ENCODE measurements at places on chromosomes 13 and 19.

GRCh38 chr13:111241006-111241755, 79.3 kb upstream of the TEX29 start:
- DNase-seq = no peak

DNA sequence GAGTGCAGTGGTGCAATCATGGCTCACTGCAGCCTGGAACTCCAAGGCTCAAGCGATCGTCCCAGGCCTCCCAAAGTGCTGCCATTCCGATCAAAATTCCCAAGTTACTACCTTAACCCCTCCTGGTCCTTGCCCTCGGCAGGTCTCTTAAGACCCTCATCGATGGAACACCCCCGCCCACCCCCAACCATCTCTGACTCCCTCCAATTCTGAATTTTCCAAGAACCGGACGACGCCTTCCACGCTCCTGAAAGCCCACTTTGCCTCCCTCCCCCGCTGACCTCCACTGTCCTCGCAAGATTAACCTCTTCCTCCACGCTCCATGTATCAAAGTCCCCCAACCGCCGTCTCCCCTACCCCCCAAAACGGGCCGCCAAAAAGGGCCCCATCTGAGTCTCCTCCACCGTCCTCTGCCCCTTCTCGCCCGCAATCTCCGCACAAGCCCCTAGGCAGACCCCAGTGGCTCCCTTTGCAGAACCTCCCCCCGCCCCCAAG, 539 bp downstream of the DAPK3 start:
- DNase-seq = no peak

GRCh38 chr19:50959731-50960500, 7.1 kb upstream of the KLK5 start:
- DNase-seq = no peak

GRCh38 chr19:31952693-31953092, 392.7 kb upstream of the ZNF507 start:
- no peak for DNase-seq

DNA sequence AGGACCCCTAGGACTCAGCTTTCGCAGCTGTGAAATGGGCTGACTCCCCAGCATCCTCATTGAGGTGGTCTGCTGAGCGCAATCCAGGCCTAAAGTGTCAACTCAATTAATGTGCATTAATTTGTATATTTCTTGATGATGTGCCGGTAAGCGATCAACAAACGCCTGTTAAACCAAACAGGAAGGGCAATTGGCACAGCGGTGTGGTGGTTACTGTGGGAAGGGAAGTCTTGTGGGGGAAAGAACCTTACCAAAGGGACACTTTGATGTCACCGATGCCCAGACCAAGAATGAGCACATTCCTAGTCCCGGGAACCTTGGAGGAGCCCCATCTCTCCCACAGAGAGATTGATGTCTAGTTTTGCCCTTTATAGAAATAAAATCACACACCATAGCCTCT, 1.6 kb downstream of the JAK3 start:
- DNase-seq = no peak

DNA sequence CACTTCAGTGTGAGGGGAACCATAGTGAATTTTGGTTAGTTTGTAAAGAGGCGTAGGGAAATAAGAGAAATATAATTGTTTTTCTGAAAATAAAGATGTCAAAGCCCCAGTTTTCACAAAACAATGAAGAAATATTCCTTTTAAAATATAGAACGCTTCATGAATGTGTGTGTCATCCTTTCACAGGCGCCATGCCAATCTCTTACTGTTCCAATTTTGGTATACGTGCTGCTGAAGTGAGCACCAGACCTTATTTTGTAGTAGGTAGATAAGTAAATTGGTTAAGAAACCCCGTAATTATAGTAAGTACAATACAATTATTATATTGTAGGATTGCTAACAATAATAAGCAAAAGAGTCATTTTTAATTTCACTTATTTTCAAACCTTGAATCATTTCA, 43.3 kb downstream of the NAA16 start:
- peak; percentile 14 for DNase-seq

GRCh38 chr13:71721104-71721503, 145.9 kb downstream of the DACH1 start:
- no peak for DNase-seq

DNA sequence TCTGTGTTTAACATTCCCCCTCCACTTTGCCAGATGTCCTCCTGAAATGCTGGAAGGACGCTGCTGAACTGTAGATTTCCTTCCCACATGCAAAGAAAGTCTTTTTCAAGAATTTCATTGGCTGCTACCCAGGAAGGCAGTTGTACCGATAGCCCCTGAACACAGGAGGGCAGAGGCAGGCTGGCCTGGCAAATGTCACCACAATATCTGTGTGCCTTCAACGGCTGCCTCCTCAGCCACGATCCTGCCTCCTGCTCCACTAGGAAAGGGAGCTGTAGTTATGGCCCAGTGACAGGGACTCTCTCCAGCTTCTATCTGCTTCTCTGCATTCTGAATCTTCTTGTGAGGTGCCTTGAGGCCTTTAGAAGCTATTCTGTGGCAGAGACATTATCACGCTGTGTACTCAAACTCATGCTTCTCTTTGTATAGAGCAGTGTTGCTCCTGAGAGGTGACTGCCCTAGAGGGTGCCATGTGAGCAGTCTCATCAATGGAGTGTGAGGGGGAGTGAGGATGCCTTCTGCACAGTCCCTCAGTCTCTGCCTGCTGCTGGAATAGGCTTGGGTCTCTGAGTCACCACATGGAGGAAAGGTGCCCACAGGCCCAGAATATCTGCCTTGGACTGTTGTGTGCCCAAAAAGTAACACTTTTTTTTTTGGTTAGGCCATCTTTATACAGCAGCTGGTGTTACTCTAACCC, 279.8 kb downstream of the DNAJC15 start:
- peak; percentile 76 for DNase-seq

DNA sequence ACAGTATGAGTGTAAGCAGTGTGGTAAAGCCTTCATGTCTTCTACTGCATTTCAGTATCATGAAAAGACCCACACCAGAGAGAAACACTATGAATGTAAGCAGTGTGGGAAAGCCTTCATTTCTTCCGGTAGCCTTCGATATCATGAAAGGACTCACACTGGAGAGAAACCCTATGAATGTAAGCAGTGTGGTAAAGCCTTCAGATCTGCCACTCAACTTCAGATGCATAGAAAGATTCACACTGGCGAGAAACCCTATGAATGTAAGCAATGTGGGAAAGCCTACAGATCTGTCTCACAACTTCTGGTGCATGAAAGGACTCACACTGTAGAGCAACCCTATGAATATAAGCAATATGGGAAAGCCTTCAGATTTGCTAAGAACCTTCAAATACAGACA, 12.8 kb downstream of the ZNF844 start:
- DNase-seq = no peak

GRCh38 chr19:56765137-56765536, 75.4 kb downstream of the PEG3 start:
- DNase-seq = no peak

GRCh38 chr13:91154558-91155353, 192.7 kb upstream of the MIR17HG start:
- peak; percentile 77 for DNase-seq

- peak; percentile 32 for DNase-seq
These were observed 16.7 kb downstream of the TSKS start for GRCh38 chr19:49746206-49746958.

DNA sequence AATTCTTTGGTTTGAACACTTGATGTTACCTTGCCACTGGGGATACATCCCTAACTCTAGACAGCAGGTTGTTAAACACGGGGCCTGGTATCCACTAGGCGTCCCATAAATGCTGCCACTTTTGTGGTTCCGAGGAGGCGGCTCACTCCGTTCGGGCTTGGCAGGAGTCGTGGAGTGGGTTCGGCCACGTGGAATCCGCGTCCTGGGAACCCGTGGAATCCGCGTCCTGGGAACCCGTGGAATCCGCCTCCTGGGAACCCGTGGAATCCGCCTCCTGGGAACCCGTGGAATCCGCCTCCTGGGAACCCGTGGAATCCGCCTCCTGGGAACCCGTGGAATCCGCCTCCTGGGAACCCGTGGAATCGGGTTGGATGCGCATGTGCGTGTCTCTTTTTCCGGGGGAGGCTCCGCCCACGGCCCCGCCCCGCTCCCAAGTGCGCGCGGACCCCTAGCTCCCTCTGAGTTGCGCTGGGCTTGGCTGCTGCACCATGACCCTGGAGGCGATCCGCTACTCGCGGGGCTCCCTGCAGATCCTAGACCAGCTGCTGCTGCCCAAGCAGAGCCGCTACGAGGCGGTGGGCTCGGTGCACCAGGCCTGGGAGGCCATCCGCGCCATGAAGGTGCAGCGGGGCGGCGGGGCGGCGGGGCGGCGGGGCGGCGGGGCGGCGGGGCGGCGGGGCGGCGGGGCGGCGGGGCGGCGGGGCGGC, at the start of gene MRI1:
Gene MRI1, plus strand, starts transcription at position 422 of the 707 bp plus-strand sequence. Its CDS starts 67 bp downstream, at position 489.
- peak; percentile 63 for DNase-seq

- DNase-seq = no peak
These were observed 99.0 kb downstream of the PCDH20 start for GRCh38 chr13:61316647-61317046.

- no peak for DNase-seq
These were observed 220.5 kb downstream of the TM9SF2 start for GRCh38 chr13:99721606-99722337.

- no peak for DNase-seq
These were observed 14.3 kb downstream of the BCAT2 start for GRCh38 chr19:48796298-48797083.

DNA sequence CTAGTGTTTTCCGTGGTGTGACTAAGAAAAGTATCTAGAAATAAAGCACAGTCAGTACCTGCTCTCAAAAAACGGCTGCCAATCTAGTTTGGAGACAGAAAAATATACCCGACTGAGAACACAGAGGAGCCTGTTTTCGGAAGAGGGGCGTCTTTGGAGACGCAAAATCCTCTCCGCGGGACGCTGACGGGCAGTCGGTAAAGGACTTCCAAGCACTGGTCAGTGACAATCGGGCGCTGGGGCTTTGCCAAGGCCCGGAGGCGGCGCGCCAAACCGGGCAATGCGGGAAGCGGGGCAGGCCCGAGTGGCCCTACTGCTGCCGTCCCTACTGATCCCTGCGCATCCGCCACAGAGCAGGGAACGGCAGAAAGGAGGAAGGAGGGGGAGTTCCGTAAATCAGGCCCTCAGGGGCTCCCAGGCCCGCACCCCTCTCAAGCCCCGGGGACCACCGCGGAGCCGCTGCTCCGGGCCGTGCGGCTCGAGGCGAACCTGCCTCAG, 588 bp upstream of the DPY19L3 start:
- DNase-seq = no peak

DNA sequence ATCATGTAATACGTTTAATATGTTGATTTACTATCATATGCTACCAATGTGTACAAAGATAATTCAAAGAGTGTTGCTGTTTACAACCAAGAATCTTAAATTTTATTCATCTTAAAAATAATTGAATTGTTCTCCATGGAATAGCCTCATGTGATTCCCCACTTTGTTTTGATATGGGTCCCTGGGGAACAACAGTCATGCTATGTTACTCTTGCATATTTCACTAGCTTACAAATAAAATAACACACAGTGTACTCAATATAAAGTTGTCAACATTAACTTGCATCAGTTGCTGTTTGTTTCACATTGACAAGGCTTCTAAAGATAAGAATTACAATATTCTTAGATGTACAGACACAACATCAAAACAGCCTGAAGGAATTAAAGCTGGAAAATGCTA, 2.3 kb downstream of the ENOX1 start:
- DNase-seq = no peak

GRCh38 chr19:28960586-28960985, 252.4 kb downstream of the UQCRFS1 start:
- no peak for DNase-seq

- no peak for DNase-seq
These were observed 181.5 kb downstream of the USP12 start for GRCh38 chr13:26989957-26990713.

DNA sequence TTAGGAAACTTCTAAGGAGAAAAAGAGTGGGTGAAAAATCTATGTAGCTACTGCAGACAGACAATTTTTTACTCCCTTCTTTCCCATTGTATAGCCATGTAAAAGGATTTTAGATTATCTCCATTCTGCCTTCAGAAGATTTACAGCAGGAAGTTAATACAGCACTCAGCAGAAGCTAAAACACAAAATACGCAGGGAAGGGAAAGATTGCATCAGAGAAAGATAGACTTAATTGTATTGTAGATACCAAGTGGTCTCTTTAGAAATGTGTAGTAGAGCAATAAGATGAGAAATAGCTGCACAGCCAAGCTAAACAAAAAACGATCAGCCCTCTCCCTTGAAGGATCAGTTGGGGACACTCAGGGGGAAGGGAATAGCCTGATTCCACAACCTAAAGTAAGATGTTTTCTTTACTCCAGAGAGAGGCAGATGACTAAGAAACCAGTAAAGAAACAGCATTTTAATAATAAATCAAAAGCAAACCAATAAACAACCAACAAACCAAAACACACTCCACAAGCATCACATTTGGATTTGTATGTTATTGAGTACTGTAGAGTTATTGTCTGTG, 236.7 kb upstream of the SLITRK1 start:
- peak; percentile 29 for DNase-seq

- DNase-seq = peak; percentile 9
These were observed 736 bp downstream of the GPI start for GRCh38 chr19:34365463-34366401.

- no peak for DNase-seq
These were observed 4.3 kb downstream of the LGALS14 start for GRCh38 chr19:39708594-39708993.

GRCh38 chr19:33387351-33388230, 14.1 kb downstream of the CEBPG start:
- DNase-seq = no peak

DNA sequence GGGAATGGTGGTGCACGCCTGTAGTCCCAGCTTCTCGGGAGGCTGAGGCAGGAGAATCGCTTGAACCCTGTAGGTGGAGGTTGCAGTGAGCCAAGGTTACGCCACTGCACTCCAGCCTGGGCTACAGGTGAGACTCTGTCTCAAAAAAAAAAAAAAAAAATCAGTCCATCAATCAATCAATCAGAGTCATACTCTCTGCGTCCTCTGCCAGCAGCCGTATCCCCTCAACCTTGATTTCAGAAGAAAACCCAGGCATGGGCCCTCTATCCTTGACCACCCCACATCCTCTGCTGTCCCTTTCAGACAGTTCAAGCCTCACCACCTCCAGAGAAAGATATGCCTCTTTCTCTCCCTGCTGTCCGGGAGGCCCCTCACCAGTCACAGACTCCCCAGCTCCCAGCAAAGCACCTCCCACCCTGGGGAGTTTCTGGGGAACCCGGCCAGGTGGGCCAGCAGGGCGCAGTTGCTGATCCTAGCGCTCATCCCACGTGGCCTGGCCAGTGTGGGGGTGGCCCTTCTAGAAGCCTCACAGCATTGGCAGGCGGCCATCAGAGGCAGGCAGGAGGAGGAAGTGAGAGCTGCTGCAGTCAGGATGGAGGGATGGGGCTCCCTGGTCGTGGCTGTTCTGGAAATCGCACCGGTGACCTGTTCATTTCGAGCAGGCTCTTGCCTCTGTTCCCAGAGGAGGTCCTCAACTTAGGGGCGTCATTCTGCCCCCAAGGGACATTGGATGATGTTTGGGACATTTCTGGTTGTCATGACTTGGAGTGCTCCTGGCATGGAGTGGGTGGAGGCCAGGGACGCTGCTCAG, 10.2 kb upstream of the JSRP1 start:
- DNase-seq = peak; percentile 82

DNA sequence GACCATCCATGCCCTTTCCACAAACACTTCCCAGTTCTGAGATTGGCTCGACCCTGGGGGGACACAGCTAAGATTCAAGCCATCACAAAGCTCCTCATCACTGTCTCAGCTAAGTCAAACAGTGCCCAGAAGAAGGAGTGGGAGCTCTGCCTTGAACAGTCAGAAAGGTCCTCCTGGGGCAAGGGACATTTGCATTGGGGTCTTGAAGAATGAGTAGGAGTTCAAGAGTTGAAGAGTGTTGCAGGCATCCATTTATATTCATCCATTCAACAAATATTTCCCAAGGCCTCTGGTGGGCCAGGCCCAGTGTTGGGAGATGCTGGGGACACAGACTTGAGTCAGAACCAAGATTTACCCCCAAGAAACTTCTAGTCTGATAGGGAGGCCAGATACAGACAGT, 6.5 kb downstream of the IGLON5 start:
- DNase-seq = no peak
